ENCODE measurements at places on chromosomes 12 and 14. TPM values are rescaled to one million over a fixed set of nuclear protein-coding genes. Genes with fewer than 3 reads are reported as not detected.

Gene FBLN5
- not detected for total RNA-seq

Gene NPAS3
- total RNA-seq, result not detected

Gene PSME2
- total RNA-seq, result 673 TPM

Gene KLHDC1
- 2.4 TPM for total RNA-seq

Gene SIX1
- total RNA-seq, result not detected

Gene RPS6KL1
- 12.8 TPM for total RNA-seq

Gene OLR1
- not detected for total RNA-seq

Gene AP4S1
- 10.6 TPM for total RNA-seq

Gene HOXC12
- not detected for total RNA-seq

Gene HOTAIR
- not detected for total RNA-seq

Gene RFLNA
- total RNA-seq, result not detected

Gene AICDA
- total RNA-seq, result 0.67 TPM

Gene ZFHX2
- total RNA-seq, result 2.8 TPM

Gene FBXW8
- total RNA-seq, result 11.5 TPM

Gene POLR3B
- total RNA-seq, result 9.0 TPM

Gene SMCO2
- 1.1 TPM for total RNA-seq

Gene KCNH5
- not detected for total RNA-seq

Gene DHRS4L2
- 13.7 TPM for total RNA-seq

Gene ARHGEF25
- total RNA-seq, result 0.52 TPM

Gene ABCC9
- total RNA-seq, result not detected

Gene FZD10
- not detected for total RNA-seq

Gene BBS10
- total RNA-seq, result 4.6 TPM

Gene SLC17A8
- not detected for total RNA-seq

Gene KRT6C
- total RNA-seq, result not detected

Gene DEGS2
- 0.33 TPM for total RNA-seq

Gene SLC7A8
- 3.5 TPM for total RNA-seq

Gene RNF10
- total RNA-seq, result 279 TPM

Gene ADAMTS20
- not detected for total RNA-seq

Gene HNF1A
- not detected for total RNA-seq

Gene MANSC4
- total RNA-seq, result not detected

Gene SOX5
- total RNA-seq, result 3.0 TPM

Gene ARHGAP9
- 138 TPM for total RNA-seq

Gene CISTR
- total RNA-seq, result not detected

Gene KRT77
- total RNA-seq, result not detected

Gene GLT1D1
- total RNA-seq, result 0.14 TPM

Gene CD163L1
- total RNA-seq, result not detected

Gene PAWR
- total RNA-seq, result 10.2 TPM

Gene TAS2R10
- total RNA-seq, result 0.64 TPM

Gene PTGER2
- 96.0 TPM for total RNA-seq

Gene CFAP54
- total RNA-seq, result 0.14 TPM

Gene RHOJ
- total RNA-seq, result not detected

Gene CLEC4D
- not detected for total RNA-seq

Gene KRT83
- total RNA-seq, result not detected

Gene KRT71
- total RNA-seq, result not detected

Gene MRPL51
- 200 TPM for total RNA-seq

Gene C1QL4
- not detected for total RNA-seq

Gene DTD2
- 16.2 TPM for total RNA-seq

Gene SYNE3
- total RNA-seq, result 62.4 TPM

Gene RNASE3
- total RNA-seq, result not detected

Gene SERPINA6
- not detected for total RNA-seq

Gene SLC6A12
- 0.11 TPM for total RNA-seq

Gene RBM25
- 99.7 TPM for total RNA-seq

Gene COL2A1
- total RNA-seq, result not detected
